SK-N-DZ (cell line): ENCODE measurements at places on chromosomes 4 and X.

DNA sequence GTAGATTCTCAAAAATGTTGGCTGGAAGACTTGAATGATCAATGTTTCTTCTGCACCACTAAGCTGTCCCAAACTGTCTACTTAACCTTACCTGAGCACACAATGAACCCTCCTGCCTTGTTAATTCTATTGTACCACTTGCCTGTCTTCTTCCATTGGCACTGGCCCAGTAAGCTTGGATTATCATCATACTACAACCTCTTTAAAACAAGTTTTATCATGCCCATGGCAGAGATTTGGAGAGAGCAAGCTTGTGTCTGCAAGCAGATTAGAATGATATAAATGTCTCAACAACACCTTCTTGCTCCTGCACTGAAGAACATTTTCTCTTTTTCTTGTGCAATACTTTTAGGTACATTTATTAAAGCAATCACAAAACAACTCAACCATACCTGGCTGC, 74.0 kb upstream of the VMA21 start:
- DNase-seq, result no peak

GRCh38 chr4:76964769-76965168, 15.2 kb downstream of the SEPTIN11 start:
- no peak for DNase-seq

- DNase-seq, result no peak
Observed at GRCh38 chr4:124121461-124121971, 591.0 kb downstream of the ANKRD50 start.

- no peak for DNase-seq
Observed at GRCh38 chr4:6894528-6895498, 14.8 kb upstream of the TBC1D14 start.

DNA sequence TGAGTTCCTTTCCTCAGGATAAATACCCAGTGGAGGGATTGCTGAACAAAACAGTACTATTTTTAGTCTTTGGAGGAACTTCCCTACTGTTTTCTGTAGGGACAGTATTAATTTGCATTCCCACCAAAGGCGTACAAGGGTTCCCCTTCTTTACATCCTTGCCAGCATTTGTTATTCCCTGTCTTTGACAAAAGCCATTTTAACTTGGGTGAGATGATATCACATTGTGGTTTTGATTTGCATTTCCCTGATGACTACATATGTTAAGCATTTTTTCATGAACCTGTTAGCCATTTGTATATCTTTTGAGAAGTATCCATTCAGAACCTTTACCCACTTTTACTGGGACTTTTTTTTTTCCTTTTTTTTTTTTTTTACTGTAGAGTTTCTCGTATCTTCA, 126.2 kb upstream of the ANXA10 start:
- DNase-seq, result no peak

GRCh38 chrX:72038016-72038415, 93.7 kb downstream of the RTL5 start:
- DNase-seq, result no peak

- no peak for DNase-seq
Observed at GRCh38 chrX:44054863-44055601, 81.8 kb upstream of the NDP start.

DNA sequence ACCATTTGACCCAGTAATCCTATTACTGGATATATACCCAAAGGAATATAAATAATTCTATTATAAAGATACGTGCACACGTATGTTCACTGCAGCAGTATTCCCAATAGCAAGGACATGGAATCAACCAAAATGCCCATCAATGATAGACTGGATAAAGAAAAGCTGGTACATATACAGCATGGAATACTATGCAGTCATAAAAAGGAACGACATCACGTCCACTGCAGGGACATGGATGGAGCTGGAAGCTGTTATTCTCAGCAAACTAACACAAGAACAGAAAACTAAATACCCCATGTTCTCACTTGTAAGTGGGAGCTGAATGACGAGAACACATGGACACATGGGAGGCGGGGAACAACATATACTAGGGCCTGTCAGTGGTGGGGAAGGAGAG, 69.7 kb downstream of the PHF8 start:
- DNase-seq, result no peak
